ENCODE measurements at places on chromosomes 3 and 15.

DNA sequence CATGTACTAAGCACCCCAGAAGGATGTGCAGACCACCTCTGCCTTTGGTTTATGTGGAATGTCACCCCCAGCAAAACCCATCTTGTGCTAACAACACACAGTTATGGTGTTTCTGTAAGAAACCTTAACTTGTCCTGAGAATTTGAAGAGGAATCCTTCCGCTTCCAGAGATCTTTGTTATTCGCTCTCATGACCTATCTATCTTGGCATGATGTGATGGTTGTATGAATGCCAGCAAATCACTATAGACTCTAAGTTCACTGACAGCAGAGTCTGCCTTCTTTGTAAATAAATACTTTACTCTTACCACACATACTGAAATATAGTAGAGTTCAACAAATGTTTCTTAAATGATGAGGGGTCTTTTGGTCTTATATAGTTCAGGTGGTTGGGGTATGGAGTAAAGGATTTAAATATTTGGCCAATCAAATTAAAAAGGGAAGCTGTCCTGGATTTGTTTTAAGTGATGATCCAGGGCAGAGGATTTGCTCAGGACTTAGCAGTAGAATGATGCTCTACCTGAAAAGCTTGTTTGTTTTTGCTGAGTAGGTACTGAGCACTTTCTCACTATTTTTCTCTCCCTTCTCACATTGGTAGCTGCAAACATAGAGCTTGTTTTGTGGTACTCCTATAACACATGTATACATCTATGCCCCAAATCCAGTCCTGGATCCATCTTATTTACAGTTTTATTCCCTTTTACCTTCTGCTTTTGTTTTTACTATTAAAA, 27.9 kb upstream of the RTP1 start:
- ATAC-seq = no peak

- ATAC-seq = no peak
Measured at GRCh38 chr15:80194186-80194585, 41.4 kb downstream of the FAH start.

- ATAC-seq = no peak
Measured at GRCh38 chr15:42210696-42211095, 2.6 kb upstream of the VPS39 start.

- ATAC-seq = no peak
Measured at GRCh38 chr3:10447527-10448260, 57.7 kb downstream of the ATP2B2 start.

DNA sequence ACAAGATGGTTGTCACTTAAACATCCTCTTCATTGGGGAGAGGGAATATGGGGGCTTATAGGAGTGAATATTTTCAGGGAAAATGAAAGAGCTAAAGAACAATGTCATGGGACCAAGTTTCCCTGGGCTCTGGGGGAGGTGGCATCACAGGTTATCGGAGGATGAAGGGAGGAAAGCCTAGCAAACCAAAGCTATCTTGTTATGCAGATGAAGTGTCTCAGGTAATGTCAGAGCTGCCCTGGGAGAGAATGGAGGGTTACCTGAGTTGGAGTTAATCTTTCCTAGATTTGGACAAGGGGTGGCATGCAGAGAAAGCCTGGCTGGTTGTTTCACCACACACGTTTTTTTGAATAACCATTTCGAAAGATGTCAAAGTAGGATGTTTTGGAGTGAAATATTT, 308.1 kb upstream of the ATP10A start:
- no peak for ATAC-seq

GRCh38 chr3:58214484-58215316, 3.9 kb upstream of the DNASE1L3 start:
- ATAC-seq = no peak

GRCh38 chr3:13145826-13146642, 72.8 kb upstream of the IQSEC1 start:
- ATAC-seq = no peak

GRCh38 chr3:9402410-9403228, 5.2 kb downstream of the SETD5 start:
- no peak for ATAC-seq

DNA sequence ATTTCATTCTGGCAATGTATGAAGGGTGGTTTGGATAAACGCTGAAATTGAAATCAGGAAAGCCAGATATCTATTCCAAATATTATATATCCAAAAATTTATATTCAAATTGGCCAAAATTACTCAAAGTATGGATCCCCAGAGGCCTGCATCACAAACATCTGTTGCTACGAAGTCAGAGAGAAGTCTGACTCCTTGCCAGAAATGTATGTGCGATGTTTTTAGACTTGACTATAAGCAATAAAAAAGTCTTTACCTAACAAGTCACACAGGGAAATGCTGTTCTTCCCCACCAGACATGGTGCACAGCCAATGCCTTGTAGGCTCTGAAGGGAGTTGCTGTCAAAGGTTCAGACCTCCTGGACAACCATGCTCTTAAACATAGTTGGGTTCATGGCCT, 533.1 kb downstream of the OTOL1 start:
- no peak for ATAC-seq

- ATAC-seq = no peak
Measured at GRCh38 chr3:47280519-47280918, 2.1 kb downstream of the KIF9 start.

GRCh38 chr3:114356066-114356465, 62.2 kb downstream of the TIGIT start:
- no peak for ATAC-seq

DNA sequence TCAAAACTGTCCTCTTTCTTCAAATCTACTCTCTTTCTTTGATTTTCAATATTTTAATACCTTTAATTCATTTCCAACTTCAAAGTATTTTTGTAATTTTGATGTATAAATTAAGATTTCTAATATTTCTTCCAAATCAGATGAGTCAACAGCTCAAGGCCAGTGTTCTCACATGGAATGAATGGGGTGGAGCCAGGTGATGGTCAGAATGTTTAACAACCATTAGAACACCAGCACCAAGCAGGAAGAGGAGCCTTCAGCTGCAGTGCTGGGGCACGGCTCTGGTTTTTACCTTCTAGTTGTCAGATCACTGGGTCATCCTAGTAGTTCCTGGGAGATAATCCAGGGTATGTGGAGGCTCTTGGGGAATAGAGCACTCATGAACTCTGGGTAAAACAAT, 494.5 kb upstream of the PDZRN3 start:
- ATAC-seq = no peak

DNA sequence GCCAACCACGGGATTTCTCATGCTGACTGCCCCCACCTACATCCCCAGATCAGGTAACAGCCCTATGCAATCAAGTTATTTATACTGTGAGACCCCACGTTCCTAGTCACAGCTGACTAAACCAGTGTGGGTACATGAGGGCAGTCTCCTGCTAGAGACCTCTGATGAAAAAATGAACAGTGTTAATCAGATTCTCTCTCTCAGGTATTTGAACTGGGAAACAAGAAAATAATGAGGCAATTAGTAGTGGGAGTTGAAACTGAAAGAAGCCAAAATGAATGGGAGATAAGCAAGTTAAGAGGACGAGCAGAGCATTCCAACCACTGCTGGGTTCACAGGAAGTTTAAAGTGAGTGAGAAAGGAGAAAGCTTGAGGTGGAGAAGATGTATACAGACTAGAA, 98.5 kb upstream of the MYO5C start:
- no peak for ATAC-seq

- ATAC-seq = peak; percentile 32
Measured at GRCh38 chr3:156587760-156588069, 32.8 kb upstream of the SSR3 start.

DNA sequence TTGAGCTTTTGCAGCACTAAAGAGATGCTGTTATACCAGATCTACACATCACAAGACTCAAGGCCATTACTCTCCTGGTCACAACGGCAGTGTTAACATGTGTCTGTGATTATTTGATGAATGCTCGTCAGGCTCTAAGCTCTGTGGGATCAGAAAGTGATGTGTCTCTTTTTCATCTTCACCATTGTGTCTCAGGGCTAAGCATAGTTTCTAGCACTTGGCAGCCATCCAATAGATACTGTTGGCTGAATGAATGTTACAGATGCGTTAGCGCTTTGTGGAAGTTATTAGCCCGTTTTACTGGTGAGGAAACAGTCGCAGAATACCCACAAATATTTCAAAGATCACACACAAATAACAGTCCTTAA, 1.2 kb upstream of the FAM81A start:
- peak; percentile 20 for ATAC-seq

- ATAC-seq = peak; percentile 97
Measured at GRCh38 chr3:128170866-128171516, 17.7 kb downstream of the EEFSEC start.

DNA sequence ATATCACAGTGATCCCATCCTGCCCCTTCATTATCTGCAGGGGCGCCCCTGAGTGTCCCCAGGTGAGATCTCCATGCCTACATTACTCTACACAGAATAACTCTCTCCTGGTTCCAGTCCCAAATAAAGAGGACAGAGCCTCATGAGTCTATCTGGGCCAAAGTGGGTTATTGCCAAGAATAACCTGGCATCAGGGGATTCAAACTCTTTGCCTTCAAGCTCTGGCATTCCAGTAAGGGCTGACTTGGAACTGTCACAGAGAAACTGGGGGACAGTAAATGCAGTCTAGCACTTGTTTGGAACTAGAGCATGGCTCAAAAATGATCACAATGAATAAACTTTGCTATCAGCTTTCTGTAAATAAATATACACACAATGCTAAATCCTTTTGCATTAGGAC, 30.3 kb downstream of the GJD2 start:
- no peak for ATAC-seq

- peak; percentile 50 for ATAC-seq
Measured at GRCh38 chr3:12719541-12719940, 39.5 kb downstream of the TMEM40 start.

DNA sequence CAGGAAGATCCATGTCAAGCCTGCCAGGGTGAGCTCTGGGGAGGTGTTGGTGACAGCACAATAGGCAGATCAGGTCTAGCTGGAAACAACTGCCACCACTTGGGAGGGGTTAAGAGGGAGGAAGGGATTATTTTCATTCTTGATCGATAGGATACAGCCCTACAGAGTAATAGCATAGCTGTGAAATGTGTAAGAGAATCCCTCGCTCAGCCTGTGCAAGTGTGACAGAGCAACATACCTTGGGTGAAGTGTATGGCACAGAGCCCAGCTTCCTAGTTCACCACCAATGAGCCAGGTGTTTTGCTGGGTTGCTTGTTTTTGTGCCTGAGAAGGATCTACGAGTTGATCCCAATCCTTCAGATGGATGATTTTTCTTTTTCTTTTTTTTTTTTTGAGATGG, 9.2 kb upstream of the DCUN1D1 start:
- ATAC-seq = no peak

GRCh38 chr15:86155551-86155950, 75.9 kb downstream of the AGBL1 start:
- ATAC-seq = peak; percentile 53

- ATAC-seq = peak; percentile 96
Measured at GRCh38 chr15:90143166-90143655, 40.9 kb upstream of the IDH2 start.

DNA sequence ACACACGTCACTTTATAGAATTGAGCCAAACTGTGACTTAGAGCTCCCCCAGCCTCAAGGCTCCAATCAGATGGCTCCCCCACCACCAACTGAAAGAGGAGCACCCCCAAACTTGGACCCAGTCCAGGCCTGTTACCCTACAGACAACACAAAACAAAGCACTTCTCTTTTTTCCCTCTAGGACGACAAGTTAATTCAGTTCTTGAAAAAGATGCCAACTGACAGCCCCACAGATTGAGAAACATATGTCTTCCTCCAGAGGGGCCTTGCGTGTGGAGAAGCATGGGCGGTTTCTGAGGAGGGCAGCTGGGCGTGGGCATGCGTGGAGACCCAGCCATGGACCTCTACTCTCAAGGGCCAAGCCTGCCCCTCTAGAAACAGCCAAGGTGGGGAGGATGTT, 229.5 kb downstream of the SHQ1 start:
- ATAC-seq = no peak

- ATAC-seq = peak; percentile 48
Measured at GRCh38 chr3:179026636-179027035, 45.0 kb downstream of the ZMAT3 start.

DNA sequence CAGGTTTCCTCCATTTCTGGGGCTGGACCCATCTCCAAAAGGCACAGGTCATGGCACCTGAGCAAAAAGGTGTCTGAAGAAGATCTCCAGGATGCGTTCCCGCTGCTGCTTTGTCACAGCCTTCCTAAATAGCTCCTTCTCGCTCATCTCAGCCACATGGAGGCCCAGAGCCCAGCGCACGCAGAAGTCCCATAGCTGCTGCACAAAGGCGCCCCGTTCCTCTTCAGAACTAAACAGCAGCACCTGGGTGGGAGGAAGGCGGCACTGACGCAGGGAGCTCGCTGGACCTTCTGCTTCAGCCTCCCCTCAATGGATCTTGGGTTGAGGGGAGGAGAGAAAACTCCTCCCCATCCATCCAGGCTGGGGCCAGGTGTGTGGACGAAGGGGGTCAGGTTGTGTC, 8.4 kb downstream of the DUOX2 start:
- ATAC-seq = no peak

- ATAC-seq = no peak
Measured at GRCh38 chr3:13703071-13703470, 154.1 kb downstream of the FBLN2 start.

GRCh38 chr15:90402223-90402622, 14.2 kb downstream of the IQGAP1 start:
- ATAC-seq = peak; percentile 86

GRCh38 chr15:89680282-89680873, 1.2 kb upstream of the PLIN1 start:
- no peak for ATAC-seq
